ENCODE measurements at places on chromosomes 11 and 22.

- no peak for DNase-seq
Measured at GRCh38 chr11:15810082-15810481, 546.3 kb downstream of the SOX6 start.

GRCh38 chr11:64238999-64239398 is 1.9 kb upstream of the FKBP2 start:
- DNase-seq = no peak

DNA sequence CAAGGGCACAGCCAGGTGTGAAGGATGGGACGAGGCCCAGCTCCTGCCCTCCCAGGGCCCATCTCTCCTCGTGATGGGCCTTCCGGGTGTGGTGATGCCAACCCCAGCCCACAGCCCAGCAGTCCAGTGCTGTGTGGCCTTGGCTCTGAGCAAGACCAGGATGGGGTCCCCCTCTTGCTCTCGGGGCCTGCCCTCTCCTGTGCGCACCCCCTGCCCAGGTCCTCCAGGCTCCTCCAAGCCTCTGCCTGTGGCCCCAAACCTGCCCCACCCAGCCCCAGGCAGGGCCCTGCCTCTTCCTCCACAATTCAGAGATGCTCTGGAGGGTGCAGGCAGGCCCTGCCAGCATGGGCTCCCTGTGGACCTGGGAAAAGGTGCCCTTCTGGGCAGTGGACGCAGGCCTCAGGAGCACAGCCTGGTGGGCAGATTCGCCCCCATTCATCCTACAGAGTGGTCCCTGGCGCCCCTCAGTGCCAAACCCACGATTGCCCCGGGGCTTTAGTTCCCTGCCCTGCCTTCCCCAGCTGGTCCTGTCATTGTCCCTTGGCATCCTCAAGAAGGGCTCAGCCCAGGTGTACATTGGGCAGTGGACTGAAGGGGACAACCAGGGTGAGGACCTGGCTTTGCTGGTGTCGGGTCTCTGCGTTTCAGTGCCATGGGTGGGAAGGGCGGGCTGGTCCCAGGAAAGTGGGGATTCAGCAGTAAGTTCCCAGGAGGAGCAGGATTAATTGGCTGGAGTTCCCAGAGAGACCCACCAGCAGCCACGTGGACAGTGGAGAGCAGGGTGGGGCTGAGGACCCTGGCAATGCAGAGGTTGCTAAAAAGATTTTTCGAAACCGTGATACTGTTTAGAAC is 19.8 kb downstream of the EIF1AD start:
- DNase-seq = no peak

DNA sequence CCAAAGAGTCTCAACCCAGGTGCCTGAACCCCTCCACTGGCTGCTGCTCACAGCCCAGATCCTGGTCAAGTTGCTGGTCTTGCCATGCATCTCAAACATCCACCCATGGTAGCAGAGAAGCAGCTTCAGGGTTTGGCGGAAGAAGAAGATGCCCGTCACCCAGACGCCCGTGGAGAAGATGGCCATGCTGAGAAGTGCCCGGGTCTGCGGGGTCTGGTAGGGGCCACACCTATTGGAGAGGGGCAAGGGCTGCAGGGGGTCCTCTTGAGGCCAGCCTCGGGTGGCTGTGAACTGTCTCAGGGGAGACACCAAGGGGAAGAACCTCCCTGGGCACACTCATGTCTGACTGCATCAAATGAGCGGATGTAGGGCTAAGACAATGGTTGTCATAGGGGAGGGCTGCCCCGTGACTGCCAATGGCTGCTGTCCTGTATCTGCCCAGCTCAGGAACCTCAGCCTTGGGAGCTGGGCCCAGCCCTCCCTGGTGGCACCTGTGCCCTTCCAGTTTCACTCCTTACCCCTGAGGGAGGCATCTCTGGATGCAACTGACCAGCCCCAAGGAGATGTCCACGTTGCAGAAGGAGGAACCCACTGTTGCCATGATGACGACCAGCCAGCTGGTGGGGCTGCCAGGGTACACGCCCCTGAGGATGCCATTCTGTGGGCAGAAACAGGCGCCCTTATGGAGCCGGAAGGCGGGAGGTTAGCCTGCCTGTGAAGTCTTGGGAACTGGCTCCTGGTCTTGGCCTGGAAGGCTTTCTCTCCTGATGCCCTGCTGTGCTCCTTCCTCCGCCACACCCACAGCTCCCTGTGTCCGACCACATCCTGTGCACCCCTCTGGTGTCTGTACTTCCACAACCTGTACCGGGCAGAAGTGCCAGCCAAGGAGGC is 1.2 kb downstream of the CPT1B start:
- DNase-seq = no peak

- DNase-seq = no peak
Measured at GRCh38 chr11:122270535-122270934, 154.5 kb upstream of the BLID start.

Measured in T-helper 17 cell (primary cell).